ENCODE measurements at places on chromosomes 6 and 20. TPM values are rescaled to one million over a fixed set of nuclear protein-coding genes. Genes with fewer than 3 reads are reported as not detected.

DNA sequence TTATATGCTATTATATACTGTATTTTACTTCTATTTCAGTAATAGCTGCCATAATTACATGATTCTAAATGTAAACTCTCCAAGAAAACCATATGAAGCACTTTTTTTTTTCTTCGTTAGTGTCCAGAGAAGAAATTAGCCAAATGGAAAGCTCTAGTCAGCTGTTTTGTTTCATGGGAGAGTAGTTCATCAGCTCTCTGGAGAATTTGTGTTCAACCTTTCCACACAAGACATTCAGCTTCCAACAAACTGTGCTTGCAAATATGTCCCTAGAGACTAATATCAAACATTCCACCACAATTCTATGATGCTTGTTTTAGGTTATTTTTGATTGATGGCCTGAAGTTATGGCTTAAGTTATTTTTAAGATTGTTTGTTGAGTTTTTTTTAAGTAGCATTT is 19.5 kb downstream of the FHL5 start:
- DNase-seq: no peak

GRCh38 chr6:30626484-30627366 is at the start of gene ATAT1:
Gene ATAT1, plus strand, starts transcription at chr6:30626874.
- peak; percentile 94 for DNase-seq

GRCh38 chr6:148760568-148761526 is 14.0 kb downstream of the UST start:
- DNase-seq: peak; percentile 76

PLG gene
- polyA plus RNA-seq: not detected

NOTCH4 gene
- polyA plus RNA-seq: 19.5 TPM

MAFB gene
- 4.7 TPM for polyA plus RNA-seq

DNA sequence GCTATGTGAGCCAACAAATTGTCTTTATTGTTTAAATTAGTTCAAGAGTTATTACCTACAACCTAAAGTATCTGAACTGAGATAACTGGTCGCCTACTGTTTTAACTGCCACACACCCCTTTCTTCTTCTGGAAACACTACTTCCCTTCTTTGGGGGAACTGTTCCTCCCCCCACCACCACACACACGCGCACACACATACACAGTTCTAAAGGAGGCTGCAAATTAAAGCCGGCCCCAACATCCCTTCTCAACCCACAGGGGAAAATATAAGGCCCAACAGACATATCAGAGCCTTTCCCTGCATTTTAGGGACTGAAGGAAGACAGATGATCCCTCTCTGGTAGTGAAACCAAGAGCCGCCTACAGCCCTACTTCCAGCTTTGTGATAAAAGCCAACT is 348.0 kb upstream of the JARID2 start:
- DNase-seq: no peak

DEFB126 gene
- not detected for polyA plus RNA-seq

DNA sequence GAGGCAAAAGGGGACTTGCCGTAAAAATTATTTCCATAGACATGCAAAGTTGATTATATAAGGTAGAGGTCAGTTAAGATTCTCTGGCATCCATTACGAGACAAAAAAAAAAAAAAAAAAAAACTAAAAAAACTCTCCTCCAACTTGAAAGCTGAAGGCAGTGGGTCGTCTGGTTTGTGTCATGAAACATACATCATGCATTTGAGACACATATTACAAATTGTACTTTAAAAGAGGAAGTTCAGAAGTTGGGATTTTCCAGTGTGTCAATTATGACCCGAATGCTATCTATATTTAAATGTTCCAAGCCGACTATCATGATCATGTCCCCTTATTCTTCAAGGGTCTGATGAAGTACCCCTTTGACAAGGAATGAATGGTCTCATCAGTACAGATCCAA is 125.1 kb downstream of the ZNF217 start:
- no peak for DNase-seq

SIGLEC1 gene
- polyA plus RNA-seq: 0.98 TPM

C6orf132 gene
- 0.08 TPM for polyA plus RNA-seq

Data from psoas muscle (tissue), 8 donors.